ENCODE measurements at places on chromosomes 16 and 17. TPM values are rescaled to one million over a fixed set of nuclear protein-coding genes. Genes with fewer than 3 reads are reported as not detected.

LASP1 gene
- total RNA-seq, result 296 TPM

DYNLRB2 gene
- 0.27 TPM for total RNA-seq

NPIPB6 gene
- total RNA-seq, result 1.6 TPM

MYLK3 gene
- total RNA-seq, result 0.09 TPM

PGAP3 gene
- 7.5 TPM for total RNA-seq

KRT12 gene
- not detected for total RNA-seq

GH1 gene
- not detected for total RNA-seq

KRT28 gene
- total RNA-seq, result not detected

CCL17 gene
- not detected for total RNA-seq

SLC46A1 gene
- total RNA-seq, result 19.7 TPM

CRYBA1 gene
- not detected for total RNA-seq

IGF2BP1 gene
- total RNA-seq, result 95.2 TPM

NPIPA8 gene
- total RNA-seq, result 1.1 TPM

SPATA22 gene
- not detected for total RNA-seq

EFNB3 gene
- total RNA-seq, result 1.2 TPM

SLC5A11 gene
- total RNA-seq, result 0.27 TPM

CLTC gene
- total RNA-seq, result 174 TPM

ARL5C gene
- total RNA-seq, result not detected

ADAMTS18 gene
- total RNA-seq, result 0.01 TPM

ALOX15B gene
- 0.46 TPM for total RNA-seq

HLF gene
- 0.08 TPM for total RNA-seq

KRT9 gene
- total RNA-seq, result not detected

UTS2R gene
- 0.06 TPM for total RNA-seq

SLC16A11 gene
- not detected for total RNA-seq

SAMD14 gene
- total RNA-seq, result 0.41 TPM

NKD1 gene
- total RNA-seq, result 0.21 TPM

SPAG5 gene
- 65.8 TPM for total RNA-seq

TPSB2 gene
- total RNA-seq, result not detected
